Fibroblast of mammary gland (primary cell): ENCODE measurements at places on chromosomes 5 and 9.
A peak's percentile ranks its signal among the peaks of the same experiment; 100 is the strongest.

DNA sequence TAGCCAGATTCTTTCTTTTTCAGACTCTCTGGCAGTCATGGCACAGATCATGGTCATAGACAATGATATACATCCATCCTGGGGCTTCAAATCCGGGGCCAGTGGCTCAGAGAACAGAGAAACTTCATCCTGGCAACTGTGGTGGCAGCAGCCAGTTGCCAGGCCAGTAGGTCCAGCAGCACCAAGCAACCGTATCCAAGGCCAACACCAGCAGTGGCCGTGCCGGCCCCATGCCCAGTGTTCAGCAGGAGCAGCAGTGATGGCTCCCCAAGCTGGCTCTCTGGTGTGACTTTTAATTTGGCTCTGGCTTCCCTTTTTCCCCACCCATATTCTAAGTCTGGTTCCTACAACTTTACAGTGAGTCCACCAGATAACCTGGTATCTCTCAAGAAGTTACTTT is 300.5 kb downstream of the DEPDC1B start:
- no peak for DNase-seq

GRCh38 chr9:33375841-33376321 is 26.5 kb downstream of the AQP7 start:
- DNase-seq, result peak; percentile 29

- no peak for DNase-seq
Measured at GRCh38 chr9:137705443-137705863, 86.6 kb downstream of the EHMT1 start.

DNA sequence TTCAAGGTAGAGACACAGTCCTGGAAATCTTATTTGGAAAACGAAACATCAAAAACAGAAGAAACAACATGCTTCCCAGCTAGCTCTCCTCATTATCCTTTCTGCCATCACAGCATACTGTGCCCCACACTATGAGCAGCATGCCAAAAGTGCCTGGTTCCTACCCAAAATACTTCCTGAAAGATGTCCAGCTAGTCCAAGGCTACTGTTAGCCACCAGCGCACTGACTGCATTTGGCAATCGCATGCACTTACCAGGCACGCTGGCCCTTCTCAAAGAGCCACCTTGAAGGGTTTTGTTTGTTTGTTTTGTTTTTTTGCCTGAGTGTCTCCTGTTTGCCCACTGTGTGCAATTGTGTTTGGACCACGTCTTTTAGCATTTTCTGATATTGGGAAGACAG is 6.8 kb downstream of the HSPB3 start:
- DNase-seq, result no peak

GRCh38 chr5:107373549-107374263 is 297.0 kb downstream of the EFNA5 start:
- no peak for DNase-seq

DNA sequence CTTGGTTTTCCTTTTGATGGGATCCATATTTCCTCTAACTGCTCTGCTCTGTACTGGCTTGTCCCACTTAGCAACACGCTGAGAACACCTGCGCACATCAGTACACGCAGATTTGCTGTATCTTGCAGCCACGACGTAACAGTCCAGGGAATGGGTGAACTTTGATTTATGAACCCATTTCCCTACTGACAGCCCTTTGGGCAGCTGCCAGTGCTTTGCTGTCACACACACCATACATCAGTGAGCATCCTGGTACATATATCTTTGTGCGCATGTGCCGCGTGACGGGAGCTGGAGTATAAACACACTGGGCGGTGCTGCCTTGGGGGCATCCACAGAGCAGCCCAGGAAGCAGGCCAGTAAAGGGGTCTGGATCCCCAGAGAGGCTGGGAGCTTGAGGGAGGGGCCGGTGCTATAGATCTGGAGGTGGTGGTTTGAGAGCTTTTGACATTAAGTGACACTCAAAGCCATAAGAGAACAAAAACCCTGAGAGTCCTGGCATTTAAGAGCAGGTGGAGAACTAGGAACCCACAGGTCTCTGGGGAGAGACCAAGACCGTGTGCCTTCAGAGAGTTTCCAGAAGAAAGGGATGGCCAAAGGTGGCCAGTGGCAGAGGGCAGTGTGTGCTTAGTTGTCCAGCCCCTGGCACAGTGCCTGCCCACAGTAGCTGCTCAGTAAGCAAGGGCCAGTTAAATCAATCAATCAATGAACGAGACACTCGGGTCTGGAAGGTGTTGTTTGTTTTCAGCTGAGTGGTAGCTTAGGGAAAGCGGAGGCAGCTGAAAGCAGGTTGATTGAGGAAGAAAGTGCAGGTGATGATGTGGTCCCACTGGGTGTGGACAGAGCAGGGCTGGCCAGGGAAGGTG is 53.7 kb downstream of the LMX1B start:
- no peak for DNase-seq

DNA sequence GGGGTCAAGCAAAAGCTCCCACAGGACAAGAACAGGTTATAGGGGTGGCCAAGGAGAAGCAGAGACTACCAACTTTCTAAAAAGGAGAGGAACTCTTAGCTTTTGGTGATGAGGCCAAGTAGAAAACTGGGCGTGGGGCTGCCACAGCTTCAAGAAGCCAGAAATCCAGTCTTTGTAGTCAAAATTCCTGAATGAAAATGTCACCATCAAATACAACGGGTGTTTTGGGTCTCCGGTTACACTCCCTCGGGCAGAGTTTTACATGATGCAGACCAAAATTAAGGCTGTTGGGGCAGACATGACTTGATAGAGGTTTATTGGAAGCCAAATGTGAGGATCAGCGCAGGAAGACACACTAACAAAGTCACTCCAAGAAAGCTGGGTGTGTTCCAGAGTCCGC is 29.4 kb upstream of the N4BP3 start:
- no peak for DNase-seq

DNA sequence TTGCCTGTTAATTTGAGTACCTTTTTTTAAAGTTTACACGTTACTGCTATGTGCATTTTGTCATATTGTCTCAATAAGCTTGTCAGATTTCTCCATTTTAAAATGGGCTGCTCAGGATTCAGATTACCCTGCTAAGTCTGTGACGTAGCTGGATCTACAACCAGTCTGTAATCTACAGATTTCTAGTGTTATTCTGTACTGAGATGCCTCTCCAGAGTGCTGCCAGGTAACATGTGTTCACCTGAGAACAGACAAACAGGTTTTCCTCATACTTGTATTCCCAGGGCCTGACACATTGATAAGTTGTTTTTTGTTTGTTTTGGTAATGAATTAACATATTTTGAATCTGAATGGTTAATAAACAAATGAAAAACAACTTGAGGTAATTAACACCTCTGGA is 15.3 kb downstream of the RAB24 start:
- DNase-seq, result no peak

DNA sequence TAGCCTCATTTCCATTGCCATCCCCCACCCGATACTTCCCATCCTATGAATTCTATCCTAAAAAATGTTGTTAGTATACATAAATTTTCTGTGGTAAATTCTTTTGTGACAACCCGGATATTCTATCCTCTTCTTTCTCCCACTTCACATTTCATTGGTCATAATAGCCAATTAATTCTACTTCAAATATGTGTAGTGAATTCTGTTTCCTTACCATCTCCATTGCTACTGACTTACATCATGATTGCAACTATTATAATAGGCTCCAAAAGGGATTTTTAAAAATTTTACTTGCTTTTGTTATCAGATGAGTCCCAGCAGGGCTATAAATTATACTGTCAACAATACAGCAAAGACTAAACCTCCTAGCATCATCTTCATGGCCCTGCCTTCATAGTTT is 1326.8 kb downstream of the PTPRD start:
- DNase-seq, result no peak

DNA sequence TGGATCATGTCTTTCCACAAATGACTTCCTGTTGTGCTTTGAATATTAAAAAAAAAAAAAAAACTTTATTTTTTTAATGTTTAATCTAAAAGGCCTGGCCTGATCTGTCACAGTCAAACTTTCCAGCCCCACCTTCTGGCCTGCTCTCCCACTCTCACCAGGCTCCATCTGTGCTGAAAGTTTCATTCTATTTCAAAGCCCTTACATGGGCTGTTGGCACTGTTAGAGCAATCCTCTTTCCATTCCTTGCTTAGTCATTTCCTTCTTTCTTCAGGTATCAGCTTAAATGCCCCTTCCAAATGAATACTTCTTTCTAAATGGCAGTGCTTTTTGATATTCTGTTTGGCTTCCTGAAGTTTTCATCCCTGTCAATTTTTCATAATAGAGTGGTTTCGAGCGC is 1104.8 kb upstream of the C9orf72 start:
- DNase-seq, result no peak

- DNase-seq, result peak; percentile 66
Measured at GRCh38 chr5:126852091-126852571, 75.2 kb downstream of the LMNB1 start.

GRCh38 chr9:16515879-16516301 is 354.6 kb downstream of the BNC2 start:
- DNase-seq, result peak; percentile 85

DNA sequence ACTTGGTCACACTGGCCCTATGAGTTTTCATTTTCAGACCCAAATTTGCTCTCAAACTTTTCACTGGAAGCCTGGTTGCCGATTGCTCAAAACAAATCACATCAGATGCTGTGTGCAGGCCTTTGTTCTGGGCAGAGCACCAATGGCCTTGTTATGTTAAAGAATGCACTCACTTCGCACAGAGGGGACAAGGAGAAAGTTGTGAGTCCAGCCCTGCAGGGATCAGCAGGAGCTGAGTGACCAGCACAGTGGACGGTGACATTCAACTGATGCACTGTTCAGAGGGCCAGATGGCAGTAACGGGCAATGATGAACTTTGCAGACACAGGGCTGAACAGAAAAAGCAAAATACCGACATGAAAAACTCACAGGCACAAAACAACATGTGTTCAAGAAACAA is 86.1 kb downstream of the BARX1 start:
- no peak for DNase-seq

GRCh38 chr9:128124451-128124850 is 3.1 kb downstream of the PTGES2 start:
- DNase-seq, result no peak

DNA sequence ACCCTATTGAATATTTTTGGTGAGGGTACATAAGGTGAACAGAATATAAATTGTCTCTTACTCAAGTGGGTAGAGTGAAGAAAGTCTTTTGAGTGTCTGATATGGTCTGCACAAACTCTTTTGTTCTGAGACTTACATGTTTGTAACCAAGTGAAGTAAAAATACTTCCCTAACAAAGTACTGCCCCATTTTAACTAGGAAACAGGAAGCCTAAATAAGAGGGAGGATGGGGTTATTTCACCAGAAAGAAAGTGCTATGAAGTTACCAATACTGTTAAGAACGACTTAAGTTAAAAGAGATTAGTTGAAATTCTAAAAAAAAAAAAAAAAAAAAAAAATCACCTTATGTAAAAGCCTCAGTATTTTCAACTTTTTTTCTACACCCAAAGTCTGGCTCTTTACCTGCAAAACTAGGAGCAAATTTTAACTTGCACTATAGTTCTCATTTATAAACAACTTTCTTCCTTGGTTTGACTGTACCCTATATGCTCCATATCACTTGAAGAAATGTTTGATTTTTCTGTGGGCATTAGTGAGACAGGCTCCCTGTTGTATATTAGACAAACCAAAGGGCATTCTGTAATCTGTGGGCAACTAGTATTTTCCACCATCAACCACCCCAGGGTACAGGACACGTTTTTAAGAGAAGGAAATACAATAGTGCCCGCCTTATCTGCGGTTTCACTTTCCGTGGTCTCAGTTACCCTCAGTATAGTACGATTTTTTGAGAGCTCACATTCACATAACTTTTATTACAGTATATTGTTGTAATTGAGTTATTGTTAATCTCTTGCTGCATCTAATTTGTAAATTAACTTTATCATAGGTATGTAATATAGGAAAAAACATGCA is 127.7 kb downstream of the NR3C1 start:
- no peak for DNase-seq

DNA sequence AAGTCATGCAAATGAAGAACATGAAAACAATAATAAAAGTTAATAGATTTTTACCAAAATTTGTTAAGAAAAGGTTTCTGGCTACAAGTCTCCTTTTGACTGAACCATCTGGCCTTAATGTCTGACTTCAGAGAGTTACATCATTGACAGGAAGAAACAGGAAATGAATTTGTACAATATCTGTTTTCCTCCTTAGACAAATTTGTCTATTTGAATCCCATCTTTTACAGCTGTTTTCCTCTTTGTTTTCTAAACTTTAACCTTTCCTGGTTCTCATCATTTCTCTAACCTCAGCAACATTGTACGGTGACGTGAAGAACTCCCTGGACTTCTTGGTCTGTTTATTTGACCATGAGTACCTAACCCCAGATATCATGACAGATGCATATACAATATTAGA is 567.5 kb upstream of the RIOK2 start:
- DNase-seq, result peak; percentile 24

- DNase-seq, result peak; percentile 51
Measured at GRCh38 chr5:107894361-107894760, 223.6 kb upstream of the EFNA5 start.

- no peak for DNase-seq
Measured at GRCh38 chr9:129012343-129012742, 15.8 kb downstream of the SH3GLB2 start.

- no peak for DNase-seq
Measured at GRCh38 chr5:177310757-177311391, 824 bp downstream of the MXD3 start.

DNA sequence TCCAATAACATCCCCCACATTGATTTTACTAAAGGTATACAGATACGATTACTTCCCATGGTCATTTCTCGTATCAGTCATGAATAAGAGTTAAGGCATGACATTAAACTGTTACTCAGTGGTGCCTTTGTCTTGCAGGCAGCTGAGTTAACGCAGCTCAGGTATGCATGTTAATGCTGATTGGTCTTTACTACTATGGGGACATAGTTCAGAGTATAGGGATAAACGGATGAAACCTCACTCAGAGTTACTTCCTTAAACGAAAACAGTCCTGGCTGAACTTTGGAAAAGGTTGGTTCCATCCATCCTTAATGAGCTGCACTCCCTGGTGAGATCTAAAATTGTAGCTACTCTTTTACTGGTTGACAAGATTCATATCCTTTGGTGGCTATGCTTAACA is 87.0 kb downstream of the ACTL7B start:
- DNase-seq, result no peak

DNA sequence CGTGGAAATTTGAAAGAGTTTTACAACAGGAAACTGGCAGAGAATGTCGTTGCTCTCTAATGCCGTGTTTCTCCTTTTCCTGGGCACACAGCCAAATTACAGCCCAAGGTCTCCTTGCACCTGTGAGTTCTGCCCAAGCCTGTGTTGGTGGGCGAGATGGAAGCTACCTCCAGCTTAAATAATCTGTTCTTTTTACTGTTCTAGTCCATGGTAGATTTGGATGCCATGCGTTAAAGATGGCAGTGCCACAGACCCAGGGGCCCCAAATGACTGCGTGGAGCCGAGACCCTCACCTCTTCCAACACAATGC is 92.6 kb upstream of the IRX4 start:
- DNase-seq, result no peak
